ENCODE measurements at places on chromosomes 3 and 15.

DNA sequence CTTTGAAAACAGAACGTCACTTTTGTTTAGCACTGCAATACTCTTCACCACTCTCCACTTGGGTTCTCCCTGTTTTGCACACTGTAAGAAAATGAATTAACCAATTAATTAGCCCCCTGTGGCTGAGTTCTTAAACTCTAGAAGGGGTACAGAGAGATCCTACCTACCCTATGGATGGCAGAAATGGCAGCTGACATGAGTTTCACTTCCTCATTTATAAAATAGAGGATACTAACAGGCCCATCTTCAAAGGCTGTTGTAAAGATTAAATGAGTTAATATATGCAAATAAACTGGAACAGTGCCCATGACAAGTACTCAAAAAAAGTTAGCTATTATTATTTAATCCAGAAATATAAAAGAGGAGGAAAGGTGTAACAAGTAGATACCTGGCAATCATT is 36.9 kb downstream of the SUCLG2 start:
- DNase-seq, result no peak

GRCh38 chr3:47434849-47435248 is 40.9 kb downstream of the SCAP start:
- DNase-seq, result no peak

- no peak for DNase-seq
These were observed 40.6 kb downstream of the FOXB1 start for GRCh38 chr15:60044636-60045270.

- DNase-seq, result no peak
These were observed 16.9 kb downstream of the ACAA1 start for GRCh38 chr3:38119821-38120692.

GRCh38 chr3:123788710-123789109 is 95.4 kb downstream of the MYLK start:
- DNase-seq, result no peak

DNA sequence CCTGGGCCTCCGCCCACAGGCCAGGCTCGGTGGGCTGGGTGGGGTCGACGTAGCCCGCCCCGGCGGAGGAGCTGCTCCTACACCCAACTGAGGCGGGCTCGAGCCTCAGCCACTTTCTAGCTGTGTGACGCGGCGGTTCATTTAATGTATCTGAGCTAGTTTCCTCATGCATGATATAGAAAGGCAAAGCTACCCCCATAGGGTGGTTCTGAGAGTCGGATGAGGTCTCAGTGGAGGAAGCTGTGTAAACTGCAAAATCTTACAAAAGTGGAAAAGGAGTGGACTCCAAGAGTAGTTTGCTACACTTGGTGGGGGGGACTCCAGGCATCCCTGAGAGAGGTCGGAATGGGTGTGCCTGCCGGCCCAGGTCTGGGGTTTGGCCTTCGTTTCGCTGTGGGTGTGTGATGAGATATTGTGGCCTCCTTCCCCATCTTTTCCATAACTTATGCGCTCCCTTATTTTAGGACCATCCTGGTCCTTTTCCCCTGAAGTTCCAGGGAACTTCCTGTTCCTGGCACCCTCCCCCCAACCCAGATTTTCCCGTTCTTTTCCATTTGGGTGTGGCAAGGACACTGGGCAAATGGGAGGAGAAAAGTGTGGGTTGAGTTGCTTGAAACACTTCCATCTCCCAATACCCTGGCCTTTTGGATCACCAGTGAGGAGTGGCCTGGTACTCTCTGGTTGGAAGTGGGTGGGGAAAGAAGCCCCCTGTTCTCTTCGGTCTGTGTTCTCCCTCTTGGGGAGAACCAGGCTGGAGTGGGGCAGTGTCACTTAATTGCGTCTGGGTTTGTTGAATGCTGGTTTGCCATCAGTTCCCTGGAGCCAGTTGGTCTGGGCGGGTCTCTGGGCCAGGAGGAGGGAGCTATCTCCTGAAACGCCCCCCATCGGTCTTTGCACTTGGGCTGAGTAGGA is 1.1 kb downstream of the PDIA5 start:
- DNase-seq, result no peak

GRCh38 chr3:112739252-112739965 is 98.5 kb upstream of the CCDC80 start:
- no peak for DNase-seq

- no peak for DNase-seq
These were observed 33.5 kb upstream of the ACKR4 start for GRCh38 chr3:132563420-132564069.

GRCh38 chr15:41019174-41019573 is 65.9 kb downstream of the CHAC1 start:
- no peak for DNase-seq

GRCh38 chr3:45632956-45633355 is 38.4 kb downstream of the LIMD1 start:
- no peak for DNase-seq

DNA sequence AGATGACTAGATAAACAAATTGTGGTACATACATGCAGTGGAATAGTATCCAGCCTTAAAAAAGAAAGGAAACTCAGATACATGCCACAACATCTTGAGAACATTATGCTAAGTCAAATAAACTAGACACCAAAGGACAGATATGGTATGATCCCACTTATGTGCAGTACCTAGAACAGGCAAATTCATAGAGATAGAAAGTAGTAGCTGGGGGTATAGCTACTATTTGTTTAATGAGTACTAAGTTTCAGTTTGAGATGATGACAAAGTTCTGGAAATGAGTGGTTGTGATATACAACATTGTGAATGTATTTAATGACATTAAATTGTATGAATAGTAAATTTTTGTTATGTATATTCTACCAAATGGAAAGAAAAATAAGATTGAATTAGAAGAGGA is 477.2 kb upstream of the CFAP20DC start:
- no peak for DNase-seq

Measured in stimulated activated CD4-positive, alpha-beta T cell treated with anti-CD3 and anti-CD28 coated beads, Interleukin-1b, Interleukin-23, amount 100 ng/mL, for 1 hour (primary cell).